Cardiac fibroblast (primary cell): ENCODE measurements at places on chromosomes 7 and 10.
A peak's percentile ranks its signal among the peaks of the same experiment; 100 is the strongest.

GRCh38 chr10:5527332-5528200 lies 2.8 kb downstream of the CALML3 start:
- no peak for DNase-seq

DNA sequence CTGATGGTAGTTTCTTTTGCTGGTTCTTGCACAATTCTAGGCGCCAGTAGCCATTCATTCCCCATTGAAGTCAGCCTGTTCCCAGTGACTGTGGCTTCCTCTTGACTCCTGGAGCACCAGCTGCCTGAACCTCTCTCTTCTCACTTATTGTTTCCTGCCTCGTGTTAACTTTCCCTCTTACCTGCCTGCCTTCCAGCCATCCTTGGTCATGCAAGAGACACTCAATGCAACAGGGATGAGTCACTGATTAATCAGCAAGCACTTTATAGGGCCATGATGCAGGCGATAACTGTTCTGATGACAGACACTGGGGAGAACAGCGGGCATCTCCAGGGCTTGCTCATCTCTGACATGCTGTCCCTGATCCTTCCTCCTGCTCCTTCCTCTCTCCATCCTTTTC lies 122.0 kb downstream of the PLCE1 start:
- DNase-seq: peak; percentile 52

DNA sequence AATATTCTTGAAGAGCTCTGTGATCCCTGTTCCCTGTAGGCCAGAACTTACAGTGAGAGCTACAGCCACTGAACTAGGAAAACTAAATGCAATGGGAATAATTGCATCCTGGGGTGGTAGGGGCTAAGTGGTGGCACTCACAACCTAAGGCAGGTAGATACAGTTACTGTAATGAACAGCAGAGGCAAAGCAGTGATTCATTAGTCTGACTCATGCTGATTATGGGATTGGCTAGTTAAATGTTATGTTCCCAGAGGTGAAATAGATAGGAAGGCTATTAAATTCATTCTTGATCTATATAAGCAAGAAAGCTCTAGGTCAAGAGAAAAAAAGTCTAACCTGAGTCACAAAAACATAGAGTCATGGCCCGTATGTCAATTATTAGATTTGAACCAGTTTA lies 173.1 kb upstream of the MALRD1 start:
- DNase-seq: no peak

DNA sequence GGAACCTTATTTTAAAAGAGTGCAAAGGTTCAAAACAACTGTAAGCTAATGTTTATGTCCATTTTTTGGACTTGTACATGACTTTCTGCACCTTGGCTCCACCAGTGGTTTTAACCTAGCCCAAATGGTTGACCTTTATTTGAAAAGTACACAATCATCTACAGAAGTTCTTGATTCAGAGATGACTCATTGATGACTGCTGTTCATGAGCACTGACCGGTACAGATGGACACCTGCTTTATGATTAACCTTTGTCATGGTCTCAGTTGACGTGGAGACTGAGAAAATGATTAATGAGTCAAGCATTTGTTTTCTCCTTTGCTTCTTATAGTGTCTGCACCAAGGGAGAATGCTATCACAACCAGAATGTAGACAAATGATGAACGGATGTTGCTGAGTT lies 55.7 kb upstream of the PTER start:
- DNase-seq: peak; percentile 83

GRCh38 chr10:63767138-63767801 lies 246.1 kb downstream of the REEP3 start:
- peak; percentile 62 for DNase-seq

GRCh38 chr10:30398193-30398592 lies 35.8 kb upstream of the MAP3K8 start:
- DNase-seq: no peak
